MCF 10A (cell line): ENCODE measurements at places on chromosomes 11 and 22. TPM values are rescaled to one million over a fixed set of nuclear protein-coding genes. Genes with fewer than 3 reads are reported as not detected.

The TTC28 gene
- total RNA-seq = not detected in 2 replicates

The OR52H1 gene
- total RNA-seq = not detected in 2 replicates

The PUS3 gene
- total RNA-seq = 12.7 and 16.5 TPM in 2 replicates

The GP1BB gene
- 0.37 and 0.83 TPM in 2 replicates for total RNA-seq

The NRXN2 gene
- not detected in 2 replicates for total RNA-seq

The NOX4 gene
- not detected in 2 replicates for total RNA-seq

The PLAAT5 gene
- total RNA-seq = not detected in 2 replicates

The CSKMT gene
- total RNA-seq = 15.4 and 31.2 TPM in 2 replicates

GRCh38 chr22:23237841-23238240 lies 57.5 kb downstream of the BCR start:
- DNase-seq = no peak

DNA sequence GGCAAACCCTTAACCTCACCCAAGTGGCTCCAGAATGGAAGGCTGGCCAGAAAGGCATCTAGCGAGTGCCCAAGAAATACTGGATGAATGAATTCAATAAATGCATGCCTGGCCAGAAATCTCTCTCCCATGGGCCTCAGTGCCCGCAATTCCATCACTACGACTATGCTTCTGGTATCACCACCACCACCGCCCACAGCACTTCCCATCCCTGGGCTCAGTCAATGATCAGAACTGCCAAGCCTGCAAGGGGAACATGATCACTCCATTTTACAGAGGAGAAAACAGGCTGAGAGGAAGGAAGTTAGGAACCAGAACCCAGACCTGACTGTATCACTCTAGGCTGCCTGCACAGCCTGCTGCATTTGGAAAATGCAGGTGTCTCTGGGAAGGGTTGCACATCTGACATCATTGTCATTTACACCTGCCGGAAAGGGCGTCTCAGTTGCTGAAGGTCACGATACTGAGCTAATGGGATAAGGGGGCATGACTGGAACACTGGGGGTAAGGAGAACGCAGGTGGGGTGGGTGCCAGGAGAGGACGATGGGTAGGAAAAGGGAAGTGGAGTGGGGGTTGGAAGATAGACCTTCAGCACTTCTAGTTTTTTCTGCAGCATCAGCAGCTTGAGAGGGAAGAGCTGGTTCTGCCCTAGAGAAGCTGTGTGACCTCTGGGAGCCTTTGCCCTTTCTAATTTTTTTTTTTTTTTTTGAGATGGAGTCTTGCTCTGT lies 3.2 kb downstream of the GPR152 start:
- DNase-seq = no peak

DNA sequence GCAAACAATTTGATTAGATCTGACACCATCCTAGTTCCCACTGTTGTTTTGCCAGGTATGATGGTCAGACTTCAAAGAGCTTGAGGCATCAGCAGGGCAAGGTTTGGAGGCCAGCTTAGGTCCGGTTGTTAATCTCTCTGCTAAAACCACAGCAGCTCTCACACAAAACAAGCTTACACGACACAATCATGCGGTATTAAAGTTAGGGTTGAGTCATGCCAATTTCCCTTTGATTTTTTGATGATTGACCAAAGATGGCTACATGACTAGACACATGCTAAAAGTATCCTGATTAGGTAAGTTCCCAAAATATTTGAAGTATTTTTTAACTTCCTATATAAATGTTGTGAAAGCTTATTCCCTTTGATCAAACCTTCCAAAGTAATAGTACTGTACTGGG lies 145.9 kb downstream of the ELP4 start:
- DNase-seq = peak; percentile 79

GRCh38 chr11:63768237-63769041 lies at the start of gene ZFTA:
TSS of gene ZFTA (minus strand) at chr11:63768775. CDS start at chr11:63768622, 153 bp downstream.
- peak; percentile 50 for DNase-seq

DNA sequence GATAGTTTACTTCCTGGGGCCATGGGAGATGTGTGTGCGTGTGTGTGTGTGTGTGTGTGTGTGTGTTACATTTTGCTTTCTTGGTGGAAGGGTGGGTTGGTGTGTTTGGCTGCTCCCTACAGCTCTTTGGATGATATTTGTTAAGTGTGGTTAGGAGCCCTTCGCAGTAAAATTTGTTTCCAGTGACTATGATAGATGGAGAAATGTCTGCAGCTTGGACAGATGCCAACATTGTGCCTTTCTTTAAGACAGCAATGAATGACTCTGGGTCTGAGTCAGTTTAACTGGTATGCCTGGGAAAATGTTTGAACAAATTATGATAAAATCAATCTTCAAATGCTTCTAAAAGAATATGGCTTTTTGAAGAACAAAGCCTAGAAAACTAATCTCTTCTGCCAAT lies 102.7 kb upstream of the TRPC6 start:
- peak; percentile 88 for DNase-seq

GRCh38 chr22:39081598-39081997 lies 4.5 kb downstream of the APOBEC3G start:
- no peak for DNase-seq

DNA sequence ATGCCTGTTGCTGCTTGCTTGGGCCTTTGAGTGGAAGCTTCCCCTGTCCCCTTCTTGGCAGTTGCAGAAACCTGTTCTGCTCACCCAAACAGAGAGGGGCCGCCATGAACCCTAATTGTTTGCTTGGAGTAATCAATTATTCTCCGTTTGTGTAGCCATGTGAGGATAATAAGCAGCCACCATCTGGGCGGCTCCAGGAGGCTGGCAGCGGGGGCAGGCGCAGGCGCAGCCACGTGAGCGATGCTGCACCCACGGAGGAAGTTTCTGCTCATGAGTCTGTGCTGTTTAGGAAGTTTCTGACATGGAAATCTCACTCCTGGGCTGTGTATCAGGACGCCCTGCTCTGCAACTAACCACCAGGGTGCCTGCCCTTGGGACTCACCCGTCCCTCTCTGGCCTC lies 90.1 kb downstream of the MPPED1 start:
- no peak for DNase-seq

- DNase-seq = no peak
Measured at GRCh38 chr11:132921597-132921996, 610.7 kb downstream of the OPCML start.

- no peak for DNase-seq
Measured at GRCh38 chr11:61706452-61707400, 26.5 kb downstream of the DAGLA start.

DNA sequence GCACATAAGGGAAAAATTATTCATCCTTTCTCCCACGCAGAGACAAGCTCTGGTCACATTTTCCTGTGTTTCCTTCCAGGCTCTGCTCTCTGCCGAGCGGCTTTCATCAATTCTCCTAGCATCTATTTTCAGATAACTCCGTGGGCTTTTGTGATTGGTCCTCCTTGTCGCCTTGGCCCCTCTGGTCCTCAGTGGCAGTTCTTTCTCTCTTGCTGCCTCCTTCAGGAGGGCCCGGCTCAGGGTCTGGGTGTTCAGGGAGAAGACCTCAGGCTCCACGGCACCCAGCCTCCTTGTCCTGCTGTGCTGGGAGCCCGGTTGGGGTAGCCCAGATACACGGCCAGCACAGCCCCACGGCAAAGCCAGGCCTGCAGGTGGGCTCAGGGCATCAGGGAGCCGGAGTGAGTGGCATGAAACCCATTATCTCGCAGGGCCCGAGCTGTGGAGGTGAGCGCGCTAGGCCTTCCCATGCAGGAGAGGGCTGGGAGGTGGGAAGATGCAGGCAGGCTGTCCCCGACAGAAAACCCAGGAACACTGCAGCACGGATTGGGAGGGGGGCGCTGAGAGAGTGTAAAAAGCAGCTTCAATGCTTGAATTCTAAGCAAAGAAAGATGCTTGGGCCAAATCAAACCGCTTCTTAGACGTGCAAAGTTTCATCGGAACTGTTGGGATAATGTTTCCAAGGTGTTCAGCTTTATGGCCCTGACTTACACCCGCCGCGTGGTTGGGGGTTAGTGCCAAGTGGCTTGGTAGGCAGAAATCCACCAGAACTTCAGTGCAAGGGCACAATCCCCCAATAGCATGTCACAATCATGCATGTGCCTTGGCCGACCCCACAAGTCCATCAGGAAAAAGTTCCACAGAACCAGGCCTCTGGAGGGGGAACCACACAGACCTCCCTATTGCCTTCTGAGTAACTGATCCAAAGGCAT lies 81.9 kb upstream of the WNT7B start:
- DNase-seq = peak; percentile 20

DNA sequence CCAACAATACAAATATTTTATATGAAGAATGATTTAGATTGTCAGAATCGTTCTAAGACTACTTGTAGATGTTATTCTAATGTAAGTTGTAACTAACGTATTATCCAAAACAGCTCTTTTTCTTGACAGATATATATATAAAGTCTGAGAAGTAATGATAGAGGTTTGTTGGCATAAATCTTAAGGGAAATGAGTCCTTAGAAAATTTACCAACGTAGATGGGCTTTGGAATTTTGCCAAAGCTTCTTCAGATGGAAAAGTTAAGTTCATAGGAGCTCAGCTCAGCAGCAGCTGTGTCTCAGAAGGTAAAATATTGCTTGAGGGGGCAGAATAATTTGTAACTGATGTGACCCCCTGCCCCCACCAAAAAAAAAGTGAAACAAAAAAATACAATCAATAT lies 66.7 kb downstream of the BID start:
- DNase-seq = no peak

DNA sequence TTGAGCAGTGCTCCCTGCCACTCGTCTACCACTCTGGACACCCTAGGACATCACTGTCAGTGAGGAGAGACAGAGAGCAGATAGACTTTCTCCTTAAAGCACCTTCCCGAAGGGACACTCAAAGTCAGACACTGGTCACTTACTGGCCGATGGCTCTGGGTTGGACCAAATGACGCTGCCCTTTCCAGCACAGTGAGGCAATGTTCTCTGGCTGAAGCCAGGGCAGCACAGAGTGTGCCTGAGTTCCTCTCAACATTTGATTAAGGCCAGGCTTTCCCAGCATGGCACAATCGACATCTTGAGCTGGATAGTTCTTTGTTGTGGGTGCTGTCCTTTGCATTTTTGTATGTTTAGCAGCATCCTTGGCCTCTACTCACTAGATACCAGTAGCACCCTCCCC lies 206.2 kb downstream of the CSNK2A3 start:
- DNase-seq = no peak

GRCh38 chr22:47600791-47601625 lies 838.6 kb downstream of the TBC1D22A start:
- no peak for DNase-seq

- no peak for DNase-seq
Measured at GRCh38 chr22:38016182-38017151, 32.1 kb upstream of the SOX10 start.

DNA sequence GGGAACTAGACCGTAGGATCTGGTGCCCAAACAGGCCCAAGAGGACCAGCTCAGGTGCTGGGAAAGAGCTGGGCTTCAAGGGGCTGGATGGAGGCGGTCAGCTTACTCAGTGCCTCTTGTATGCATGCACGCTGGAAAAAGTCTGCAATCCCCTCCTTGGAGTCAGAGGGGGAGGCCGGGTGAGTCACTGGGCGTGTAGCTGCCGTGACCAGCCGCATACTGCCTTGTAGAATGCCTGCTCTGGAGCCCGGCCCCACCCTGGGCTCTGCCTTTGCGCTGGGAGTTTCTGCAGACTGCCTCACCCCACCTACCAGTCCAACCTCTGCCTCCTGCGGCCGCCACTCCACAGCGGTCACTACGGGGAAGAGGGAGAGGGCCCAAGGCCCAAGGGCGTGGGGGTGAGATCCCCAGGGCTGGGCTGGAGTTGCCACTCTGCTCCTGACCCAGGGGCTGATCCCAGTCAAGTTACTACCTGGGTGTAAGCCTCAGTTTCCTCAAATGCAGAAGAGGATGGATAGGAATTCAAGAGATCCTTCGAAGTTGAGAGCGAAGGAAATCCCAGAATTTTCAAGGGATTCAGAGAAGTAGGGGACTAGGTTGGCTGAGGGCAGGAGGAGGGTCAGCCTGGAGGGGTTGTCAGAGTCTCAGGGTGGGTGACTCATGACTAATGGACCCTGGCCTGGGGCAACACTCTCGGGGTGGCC lies 4.2 kb downstream of the MRGPRF start:
- peak; percentile 86 for DNase-seq

DNA sequence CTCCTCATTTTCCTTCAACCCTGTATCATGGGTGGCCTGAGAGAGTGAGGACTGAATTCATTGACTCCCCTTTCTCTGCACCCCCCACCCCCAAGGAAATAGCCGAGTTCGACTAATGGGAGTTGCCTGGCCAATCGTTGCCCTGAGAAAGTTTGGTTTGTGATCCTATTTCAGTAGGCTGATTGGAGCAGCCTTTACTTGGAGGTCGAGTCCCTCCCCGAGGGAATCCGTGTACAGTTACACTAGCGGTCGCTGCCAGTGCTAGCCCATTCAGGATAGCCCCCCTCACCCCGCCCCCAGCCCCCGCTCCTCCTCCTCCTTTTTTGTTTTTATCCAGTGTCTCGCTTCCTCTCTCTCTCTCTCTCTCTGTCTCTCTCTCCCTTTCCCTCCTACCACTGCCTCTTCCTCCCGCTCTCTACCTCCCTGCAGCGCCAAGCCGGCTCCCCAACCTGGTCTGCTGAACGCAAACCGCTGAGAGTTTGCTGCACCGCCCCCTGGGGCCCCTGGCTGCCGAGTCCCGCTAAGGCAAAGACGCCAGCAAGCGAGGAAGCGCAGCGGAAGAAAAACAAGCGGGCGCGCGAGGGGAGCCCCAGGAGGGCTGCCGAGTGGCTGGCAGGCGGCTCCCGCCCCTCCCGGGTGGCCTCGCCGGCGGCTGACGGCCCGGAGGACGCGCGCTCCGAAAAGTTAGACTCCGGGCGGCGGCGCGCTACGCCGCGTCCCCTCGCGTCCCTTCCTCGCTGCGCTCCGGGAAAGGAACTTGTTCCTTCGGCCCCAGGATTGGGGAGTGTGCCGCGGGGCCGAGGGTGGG lies at the start of gene GRAMD1B:
TSS of gene GRAMD1B (plus strand) at position 357 of the 808 bp plus-strand sequence. CDS start 524 bp downstream, outside the sequence.
- no peak for DNase-seq

GRCh38 chr11:133122256-133122655 lies 410.0 kb downstream of the OPCML start:
- no peak for DNase-seq

- DNase-seq = no peak
Measured at GRCh38 chr11:47225552-47226400, 11.0 kb downstream of the DDB2 start.

DNA sequence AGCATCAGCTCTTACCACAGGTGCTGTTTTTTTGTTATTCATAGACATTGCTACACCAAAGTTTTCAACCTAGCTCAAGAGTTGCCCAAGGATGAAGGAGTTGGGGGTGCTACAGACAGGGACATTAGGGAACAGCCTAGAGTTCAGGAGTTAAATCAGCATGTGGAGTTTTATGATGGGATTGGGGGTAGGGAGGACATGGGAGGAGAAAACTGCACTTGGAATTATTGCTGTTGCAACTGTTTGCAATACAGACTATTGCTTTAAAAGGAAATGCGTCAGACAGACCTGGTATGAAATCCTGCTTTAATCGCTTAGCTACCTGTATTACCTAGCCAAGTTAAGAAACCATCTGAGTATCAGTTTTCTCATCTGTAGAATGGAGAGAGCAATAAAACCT lies 6.3 kb downstream of the TMA7B start:
- peak; percentile 31 for DNase-seq

- DNase-seq = no peak
Measured at GRCh38 chr11:109849946-109850345, 243.2 kb upstream of the ZC3H12C start.

DNA sequence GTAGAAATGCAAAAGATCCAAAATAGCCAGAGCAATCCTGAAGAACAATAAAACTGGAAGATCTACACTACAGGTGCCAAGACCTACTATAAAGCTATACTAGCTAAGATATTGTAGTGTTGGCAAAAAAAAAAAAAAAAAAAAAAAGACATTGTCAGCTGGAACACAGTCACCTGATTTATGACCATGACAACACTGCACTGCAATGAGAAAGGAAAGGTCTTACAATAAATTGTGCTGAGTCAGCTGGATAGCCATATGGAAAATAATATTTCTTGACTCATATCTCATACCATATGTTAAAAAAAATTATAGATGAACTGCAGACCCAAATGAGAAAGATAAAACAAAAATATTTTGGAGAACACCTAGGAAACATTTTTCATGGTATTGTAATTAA lies 3.1 kb upstream of the PANX3 start:
- DNase-seq = no peak
